ENCODE measurements at places on chromosomes 7 and 10.

- no peak for DNase-seq
Measured at GRCh38 chr10:69045441-69046300, 42.2 kb upstream of the SRGN start.

DNA sequence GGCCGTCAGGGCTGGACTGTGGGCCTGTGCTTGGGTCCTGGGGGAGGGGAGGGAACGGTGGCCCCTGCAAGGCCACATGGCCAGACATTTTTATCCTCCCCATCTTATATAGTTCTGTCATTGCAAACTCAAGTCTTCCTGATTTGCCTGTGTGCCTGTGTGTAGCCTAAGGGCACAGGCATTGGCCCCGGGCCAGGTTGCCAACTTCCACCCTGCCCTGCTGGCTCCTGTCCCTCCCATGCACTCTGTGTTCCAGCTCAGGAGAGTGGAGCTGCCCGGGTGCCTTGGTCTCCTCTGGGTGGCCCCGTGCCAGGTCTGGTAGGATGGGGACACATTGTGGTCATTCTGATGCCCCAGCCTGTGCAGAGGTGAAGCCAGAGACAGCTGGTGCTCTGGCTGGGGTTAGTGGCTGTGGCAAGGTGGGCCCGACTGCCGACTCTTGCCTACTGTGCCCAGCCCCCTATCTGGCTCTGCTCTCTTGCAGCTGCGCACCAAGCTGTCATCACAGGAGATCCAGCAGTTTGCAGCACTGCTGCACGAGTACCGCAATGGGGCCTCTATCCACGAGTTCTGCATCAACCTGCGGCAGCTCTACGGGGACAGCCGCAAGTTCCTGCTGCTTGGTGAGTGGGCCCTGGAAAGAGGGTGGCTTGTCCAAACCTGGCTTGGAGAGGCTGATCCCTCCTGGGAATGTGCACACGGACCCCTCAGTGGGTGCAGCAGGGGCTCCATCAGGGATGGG lies 14.8 kb downstream of the NACAD start:
- no peak for DNase-seq

- no peak for DNase-seq
Measured at GRCh38 chr7:10634239-10634638, 339.4 kb upstream of the PHF14 start.

DNA sequence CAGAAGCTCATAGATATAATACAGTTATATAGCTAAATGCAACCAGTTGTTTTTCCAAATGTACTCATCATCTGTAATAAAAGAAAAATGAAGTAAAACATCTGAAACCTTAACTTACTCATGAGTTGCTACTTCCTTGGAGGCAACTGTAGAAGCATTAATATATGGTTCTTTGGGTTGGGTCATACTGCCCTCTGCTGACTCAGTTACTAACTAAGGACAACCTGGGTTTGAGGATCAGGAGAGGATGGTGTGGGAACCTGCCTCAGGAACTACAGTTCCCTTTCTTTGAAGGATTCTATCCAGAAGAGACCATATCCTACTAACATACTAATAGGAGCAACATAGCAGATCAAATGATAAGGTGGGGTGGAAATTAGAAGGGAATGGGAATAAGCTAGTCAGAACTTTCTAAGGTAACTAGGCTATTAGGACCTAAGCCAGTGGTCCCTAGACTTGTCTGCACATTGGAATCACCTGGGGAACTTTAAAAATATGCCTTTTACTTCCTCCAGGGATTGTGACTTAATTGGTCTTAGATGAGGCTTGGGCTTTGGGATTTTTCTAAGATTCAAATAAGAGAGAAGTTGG lies 20.7 kb downstream of the COX15 start:
- DNase-seq: peak; percentile 30

- DNase-seq: no peak
Measured at GRCh38 chr7:47295606-47296005, 286.3 kb downstream of the TNS3 start.

- no peak for DNase-seq
Measured at GRCh38 chr10:124030061-124030460, 63.3 kb downstream of the CHST15 start.

- no peak for DNase-seq
Measured at GRCh38 chr7:34457329-34457728, 200.7 kb upstream of the NPSR1 start.

GRCh38 chr7:39880556-39880955 lies 69.5 kb upstream of the CDK13 start:
- DNase-seq: no peak

DNA sequence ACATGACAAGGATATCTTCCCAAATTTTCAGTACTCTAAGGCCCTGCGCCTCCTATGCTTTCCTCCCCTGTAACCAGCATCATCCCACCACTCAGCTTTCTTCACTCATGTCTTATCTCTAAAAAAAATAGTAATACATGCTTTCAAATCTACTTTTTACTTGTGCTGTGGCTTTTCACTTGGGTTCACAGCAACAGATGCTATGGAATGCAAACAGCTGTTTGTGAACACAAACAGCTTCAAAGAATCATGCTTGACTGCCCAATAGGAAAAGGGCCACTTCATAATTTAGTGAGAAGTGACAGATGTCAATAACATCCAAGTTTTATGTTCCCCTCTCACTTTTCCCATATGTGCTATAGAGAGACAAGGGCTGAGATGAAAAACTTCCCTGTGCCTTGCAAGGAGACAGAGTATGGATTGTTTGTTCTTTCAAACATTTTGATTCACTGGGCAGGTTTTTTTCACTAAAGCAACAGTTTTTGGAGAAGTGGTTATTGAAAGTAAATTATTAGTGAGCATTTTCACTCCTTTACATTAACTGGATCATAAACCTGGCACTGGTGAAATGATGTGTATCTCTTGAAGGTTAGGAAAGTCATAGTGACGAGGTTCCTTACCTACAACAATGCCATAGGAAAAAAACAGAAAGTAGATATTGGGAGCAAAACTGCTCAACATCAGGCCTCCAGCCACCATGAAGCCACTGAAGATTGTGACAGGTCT lies 37.3 kb downstream of the SLC16A9 start:
- DNase-seq: no peak

DNA sequence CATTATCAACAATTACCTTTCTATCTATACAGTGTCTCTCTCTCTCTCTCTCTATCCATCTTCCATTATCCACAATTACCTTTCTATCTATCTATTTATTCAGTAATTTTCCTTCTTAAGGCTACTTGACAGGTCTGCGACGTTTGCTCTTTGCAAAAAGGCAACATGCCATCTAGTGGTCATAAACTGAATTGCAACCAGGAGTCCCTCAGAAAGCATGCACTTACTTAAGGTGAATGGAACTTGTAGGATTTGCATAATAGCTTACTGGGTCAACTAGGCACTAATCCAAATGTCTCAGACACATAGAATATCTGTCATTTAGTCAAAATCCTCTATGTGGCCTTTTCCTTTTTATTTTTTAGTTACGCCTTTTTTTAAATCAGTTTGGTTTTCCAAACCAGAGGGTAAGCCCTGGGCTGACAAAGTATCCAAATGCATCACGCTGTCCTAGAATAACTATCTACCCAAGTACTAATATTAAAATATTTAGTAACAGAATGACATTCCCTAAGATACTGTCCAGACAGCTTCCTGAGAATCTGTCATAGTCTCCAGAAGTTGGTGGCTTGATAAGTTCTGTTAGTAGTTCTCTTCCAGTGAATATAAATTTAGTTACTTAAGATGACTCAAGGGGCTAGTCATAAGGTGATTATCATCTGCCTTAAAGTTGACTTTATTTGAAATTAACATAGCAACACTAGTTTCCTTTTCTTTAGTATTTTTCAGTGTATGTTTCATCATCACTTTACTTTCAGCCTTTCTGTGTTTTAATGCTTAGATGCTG lies 208.3 kb downstream of the PPP1R3A start:
- DNase-seq: peak; percentile 62

DNA sequence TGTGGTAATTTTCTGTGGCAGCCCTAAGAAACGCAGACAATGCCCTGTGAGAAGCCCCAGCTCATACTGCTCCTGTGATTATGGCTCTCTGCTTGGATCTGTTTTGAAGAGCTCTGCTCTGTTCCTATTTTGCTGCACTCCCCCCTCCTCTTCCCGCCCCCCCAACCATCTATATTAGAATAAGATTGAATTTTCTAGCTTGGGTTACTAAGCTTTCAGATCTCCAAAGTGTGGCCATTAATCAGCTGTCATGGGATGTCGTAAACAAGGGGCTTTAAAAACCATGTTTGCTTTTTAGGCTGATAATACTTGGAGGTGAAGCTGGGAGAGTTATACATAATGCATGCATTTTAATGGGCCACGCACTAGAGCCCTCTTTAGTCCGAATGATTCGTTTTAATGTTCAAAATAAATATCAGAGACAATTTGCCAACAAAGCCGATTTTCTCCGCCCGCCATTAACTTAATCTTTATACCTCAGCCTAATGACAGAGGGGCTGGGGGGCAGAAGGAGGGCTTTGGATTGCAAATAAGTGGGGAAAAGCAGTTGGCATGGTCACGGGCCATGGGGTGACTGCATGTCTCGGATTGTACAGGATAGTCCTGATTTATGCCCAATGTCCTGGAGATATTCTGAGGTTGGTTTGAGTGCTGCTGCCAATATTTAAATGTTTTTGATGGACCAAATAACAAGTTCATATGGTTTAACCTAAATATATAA lies 165.5 kb downstream of the RPS24 start:
- peak; percentile 42 for DNase-seq

DNA sequence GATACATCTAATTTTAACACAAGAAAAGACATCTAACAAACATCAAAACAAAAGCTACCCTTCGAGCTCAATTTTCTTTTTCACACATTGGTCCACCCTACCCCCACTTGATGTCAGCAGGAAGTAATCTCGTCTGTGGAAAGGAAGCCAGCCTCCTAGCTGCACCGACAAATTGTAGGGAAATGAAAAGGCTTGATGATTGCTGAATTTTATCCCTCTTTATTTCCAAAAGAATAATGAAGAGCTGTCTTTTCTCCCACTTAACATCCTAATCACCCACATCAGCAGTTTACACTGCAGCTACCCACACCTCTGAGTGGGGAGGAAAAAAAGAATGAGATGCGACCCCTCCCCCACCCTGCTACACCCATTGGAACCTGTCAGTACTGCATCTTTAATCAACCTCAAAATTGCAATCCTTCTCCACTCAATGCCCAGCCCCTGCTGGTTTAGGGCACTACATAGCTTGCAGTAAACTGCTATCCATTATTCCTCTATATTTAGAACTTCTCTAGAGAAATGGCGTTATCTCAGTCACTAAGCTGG lies 10.6 kb upstream of the CPVL start:
- DNase-seq: no peak

GRCh38 chr7:8413600-8413999 lies 19.8 kb upstream of the NXPH1 start:
- DNase-seq: no peak

- DNase-seq: no peak
Measured at GRCh38 chr7:103127006-103127405, 21.9 kb downstream of the NAPEPLD start.

GRCh38 chr10:60974463-60975149 lies 30.6 kb upstream of the RHOBTB1 start:
- no peak for DNase-seq

GRCh38 chr7:31373337-31374289 lies 33.1 kb upstream of the NEUROD6 start:
- peak; percentile 22 for DNase-seq

GRCh38 chr10:68816796-68817412 lies 10.4 kb upstream of the STOX1 start:
- DNase-seq: no peak

GRCh38 chr7:128886391-128887168 lies 23.9 kb downstream of the ATP6V1F start:
- DNase-seq: no peak

DNA sequence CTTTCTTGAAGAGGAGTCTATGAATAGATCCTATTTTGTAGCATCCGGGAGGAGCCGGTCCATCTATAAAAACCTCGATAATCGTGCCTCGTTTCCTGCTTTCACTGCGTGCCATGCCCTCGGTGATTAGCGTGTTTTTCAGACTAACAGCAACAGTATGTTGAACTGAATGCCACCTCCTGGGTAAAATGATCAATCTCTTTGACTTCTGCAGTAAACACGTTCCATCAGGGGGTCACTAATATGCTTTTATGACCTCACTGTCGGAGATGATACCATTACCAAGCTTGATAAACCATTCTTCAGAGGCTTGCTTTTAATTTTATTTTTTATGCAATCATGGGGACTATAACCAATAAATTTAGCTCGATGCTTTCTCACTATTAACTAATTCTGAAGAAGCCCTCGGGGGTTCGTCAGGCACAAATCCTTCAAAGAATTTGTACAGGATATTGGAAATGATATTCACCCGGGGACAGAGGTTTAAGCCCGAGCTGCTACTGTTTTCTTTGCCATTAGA lies 228.3 kb downstream of the ADARB2 start:
- peak; percentile 26 for DNase-seq

- no peak for DNase-seq
Measured at GRCh38 chr10:80714566-80714965, 176.9 kb downstream of the SH2D4B start.

DNA sequence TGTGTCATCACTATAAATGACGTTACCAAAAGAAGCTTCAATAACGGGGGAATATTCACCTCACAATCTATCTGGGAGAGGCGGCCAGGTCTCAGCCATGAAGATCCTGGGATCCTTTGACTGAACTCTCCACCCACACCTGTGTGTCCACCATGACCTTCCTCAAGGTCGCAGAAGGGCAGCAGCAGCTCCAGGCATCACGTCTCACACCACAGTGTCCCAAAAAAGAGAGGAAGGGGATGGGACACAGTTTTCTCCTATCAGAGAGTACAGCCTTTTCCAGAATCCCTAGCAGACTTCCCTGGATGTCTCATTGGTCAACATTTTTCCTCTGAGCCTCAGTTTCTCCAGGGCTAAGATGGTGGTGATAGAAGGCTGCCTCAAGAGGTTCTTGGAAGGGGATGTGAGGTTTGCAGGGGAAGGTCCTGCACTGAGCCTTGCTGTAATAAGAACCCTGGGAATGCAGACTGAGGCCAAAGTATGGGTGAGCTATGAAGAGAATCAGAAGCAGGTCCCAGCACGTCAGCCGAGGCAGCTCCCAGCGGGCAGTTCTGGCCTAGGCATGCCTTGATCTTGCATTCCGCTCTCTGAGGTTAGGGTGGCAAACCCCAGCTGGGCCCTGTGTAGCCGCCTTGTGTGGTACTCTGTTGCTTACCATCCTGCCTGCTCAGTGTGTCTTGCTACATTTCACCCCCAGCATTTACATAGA lies 63.8 kb downstream of the COL26A1 start:
- DNase-seq: no peak

DNA sequence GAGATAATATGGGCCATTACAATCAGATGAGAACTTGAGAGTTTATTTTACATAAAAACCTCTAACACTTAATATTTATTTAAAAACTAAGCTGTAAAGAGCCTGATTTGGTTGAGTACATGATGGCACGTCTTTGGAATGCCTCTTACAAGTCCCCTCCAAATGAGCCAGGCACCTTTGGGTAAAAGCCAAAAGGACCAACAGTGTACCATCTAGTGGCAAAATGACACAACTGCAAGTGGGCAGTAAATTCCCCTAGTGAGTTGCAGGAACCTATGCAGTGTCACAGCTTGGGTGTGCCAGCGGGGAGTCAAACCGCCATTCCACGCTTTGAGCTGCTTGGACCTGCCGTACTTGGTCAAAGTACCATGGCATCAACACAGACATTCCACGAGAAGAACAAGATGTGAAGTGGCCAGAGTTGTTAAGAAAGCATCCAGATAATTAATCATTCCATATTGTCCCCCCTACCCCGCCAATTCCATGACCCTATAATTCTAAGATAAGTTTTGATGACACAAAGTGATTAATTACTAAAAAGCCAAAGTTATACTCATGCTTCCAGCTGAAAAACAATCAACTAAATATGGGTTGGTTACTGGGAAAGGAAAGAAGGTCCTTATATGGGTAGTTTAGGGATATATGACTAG lies 115.2 kb downstream of the SORBS1 start:
- DNase-seq: peak; percentile 74

GRCh38 chr7:158160199-158160598 lies 427.4 kb downstream of the PTPRN2 start:
- peak; percentile 5 for DNase-seq

Measured in NCI-H146 (cell line).